ENCODE measurements at places on chromosomes 3 and 15.

DNA sequence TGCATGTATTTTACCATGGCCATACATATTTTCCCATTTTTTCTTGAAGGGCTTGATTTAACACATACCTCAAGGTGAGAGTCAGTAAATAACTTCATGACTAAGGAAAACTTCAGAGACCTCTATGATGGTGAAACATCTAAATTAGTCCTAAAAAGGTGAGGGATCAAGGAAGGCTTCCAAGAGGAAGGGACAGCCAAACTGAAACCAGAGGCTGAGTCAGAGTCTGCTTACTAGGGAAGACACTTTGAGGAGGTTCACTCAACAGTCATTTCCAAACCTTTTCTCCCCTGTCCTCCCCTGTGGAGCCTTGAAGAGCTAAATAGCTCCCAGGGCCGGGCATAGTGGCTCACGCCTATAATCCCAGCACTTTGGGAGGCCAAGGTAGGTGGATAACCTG is 206.6 kb downstream of the SHQ1 start:
- DNase-seq: no peak

DNA sequence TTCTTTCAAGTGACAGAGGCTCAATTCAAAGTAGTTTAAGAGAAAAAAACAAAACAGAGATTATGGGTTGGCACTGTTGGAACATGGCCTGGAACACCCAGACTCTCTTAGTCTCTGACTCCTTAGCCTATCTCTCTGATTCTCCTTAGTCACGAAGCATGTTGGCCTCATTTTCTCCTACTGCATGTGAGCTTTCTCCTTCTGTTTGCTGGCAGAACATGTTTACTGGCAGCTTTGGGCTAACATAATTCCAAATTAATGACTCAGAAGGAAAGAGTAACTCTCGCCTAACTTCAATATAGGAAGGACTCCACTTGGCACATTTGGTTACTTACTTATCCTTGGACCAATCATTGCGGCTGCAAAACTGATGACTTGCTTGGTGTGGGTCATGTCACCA is 21.7 kb upstream of the CCDC39 start:
- DNase-seq: no peak

DNA sequence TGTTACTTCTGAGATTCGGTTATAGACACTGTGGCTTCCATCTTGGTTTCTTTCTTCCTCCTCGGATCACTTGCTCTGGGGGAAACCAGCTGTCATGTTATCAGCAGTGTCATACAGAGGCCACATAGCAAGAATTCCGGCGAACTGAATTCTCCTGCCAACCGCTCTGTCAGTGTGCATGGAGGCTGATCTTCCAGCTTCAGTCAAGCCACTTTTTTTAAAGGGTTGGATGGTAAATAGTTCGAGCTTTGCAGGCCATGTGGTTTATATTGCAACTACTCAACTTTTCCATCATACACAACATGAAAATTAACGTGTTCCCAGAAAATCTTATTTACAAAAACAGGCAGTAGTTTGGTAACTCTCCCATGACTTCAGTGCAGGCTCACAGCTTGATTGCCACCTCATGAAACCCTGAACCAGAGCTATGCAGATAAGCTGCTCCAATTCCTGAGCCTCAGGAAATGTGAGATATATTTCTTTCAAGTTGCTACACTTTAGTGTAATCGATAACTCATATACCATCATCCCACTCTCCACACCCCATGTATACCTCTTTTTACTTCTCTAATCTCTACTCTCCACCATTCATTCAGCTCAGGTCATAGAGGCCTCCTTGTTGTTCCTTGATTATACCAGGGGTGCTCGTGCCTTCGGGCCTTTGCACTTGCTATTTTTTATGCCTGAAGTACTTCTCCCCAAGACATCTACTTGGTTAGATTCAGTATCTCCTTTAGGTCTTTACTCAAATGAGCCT is 7.2 kb downstream of the RPL22L1 start:
- DNase-seq: peak; percentile 34

GRCh38 chr15:88098361-88098760 is 158.2 kb downstream of the NTRK3 start:
- no peak for DNase-seq

- no peak for DNase-seq
These were observed 39.5 kb downstream of the ZNF280D start for GRCh38 chr15:56693761-56694160.

GRCh38 chr3:156776031-156776430 is 50.1 kb upstream of the LEKR1 start:
- DNase-seq: no peak

DNA sequence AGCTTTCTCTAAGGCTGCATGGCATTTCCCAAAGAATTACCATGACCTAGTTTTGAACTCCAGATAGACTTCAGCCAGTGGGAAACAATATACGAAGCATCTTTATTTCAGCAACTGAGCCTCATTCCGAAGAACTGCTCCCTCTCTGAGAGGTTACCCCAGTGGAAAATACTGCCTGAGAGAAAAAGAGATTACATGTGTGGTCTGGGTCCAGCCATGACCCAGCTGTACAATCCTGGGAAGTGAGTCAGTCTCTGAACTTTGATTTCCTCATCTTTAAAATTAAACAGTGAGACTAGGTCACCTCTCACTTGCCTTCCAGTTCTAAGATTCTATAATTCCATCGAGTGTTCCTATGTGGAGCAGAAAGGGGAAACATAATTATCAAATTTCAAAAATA is 42.4 kb downstream of the TNIK start:
- DNase-seq: peak; percentile 41

DNA sequence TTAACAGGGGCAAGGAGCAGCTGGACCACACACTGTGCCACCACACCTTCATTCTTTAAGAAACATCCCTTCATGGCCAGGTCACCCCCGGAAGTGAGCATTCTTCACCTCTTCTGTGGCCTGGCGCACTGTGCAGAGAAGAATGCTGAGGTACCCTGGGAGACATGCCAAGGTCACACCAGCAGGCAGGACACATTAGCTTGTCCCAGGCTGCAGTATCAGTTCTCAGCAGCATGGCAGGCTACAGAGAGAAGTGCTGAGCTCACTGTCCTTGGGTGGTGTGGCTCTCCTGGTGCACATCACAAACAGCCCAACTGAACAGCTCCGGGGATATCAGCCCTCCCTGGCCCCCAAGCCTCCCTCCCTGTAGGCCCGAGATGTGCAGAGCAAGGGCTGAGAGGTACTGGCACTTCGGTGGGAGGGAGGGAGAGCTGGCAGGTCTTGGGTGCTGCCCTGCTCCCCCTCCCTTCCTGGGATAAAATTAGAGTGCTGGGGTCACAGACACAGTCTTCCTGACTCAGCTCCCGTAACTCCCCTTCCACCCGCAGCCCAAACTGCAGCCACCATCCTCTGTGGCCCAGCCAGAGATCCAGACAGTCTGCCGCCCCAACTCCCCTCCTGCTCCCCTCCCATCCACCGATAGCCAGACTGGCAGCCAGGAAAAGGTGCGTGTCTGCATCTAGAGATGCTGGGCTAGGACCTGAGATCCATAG is 13.4 kb downstream of the SEMA7A start:
- no peak for DNase-seq

GRCh38 chr3:157494581-157495281 is 8.5 kb downstream of the VEPH1 start:
- no peak for DNase-seq

DNA sequence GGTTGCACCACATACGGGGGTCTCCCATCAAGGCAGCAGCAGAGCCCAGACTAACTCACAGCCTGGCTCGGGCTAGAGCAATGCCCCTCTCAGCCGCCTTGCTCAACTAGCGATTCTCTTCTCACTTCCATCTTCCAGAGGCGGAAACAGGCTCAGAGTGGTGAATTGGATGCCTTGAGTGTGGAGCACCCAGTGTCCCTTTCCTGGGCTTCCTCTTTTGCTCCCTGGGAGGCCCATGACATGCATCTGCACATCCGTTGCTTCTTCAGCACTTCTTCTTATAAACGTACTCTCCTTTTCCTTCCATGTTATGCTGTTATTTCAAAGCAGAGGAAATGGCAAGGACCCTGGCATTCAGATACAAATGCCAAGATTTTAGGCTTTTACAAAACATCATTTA is 2.1 kb upstream of the IQSEC1 start:
- no peak for DNase-seq

DNA sequence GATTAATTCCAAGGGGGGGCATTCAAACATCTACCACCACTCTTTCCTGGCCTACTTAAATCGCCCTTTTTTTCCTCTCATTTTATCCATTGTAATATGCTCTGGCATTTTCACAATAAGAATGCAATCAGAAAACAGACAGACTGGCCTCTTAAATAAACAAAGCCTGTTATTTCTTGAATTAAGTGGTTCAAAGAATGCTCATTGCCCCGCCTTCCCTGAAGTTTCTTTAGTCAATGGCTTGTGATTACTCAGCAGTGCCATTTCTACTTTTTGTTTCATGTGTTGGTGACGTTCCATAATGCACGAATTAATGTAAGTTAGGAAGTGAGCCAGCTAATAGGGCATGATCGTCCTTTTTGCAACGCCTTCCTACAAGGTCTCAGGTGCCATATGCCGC is 68.0 kb downstream of the FBN1 start:
- no peak for DNase-seq

GRCh38 chr3:151436675-151437446 is 24.0 kb downstream of the IGSF10 start:
- DNase-seq: no peak

GRCh38 chr3:155500194-155500818 is 206.8 kb upstream of the STRIT1 start:
- peak; percentile 32 for DNase-seq

DNA sequence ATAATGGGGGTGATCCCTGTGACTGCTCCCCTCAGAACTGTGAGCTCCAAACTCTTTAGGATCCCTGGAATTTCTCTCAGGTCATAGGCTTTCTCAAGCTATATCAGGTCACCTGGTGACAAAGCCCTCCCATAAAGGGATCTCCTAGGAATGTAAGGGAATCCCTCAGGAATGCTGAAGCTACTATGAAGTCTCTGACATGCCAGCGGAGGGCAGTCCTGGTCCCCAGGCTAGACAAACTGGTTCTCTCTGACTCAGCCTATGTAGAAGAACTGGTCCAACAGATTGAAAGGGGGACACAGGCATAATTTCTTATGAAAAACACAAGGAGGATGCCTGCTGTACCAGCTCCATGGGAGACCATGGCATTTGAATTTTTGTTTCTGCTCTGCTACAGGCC is 6.7 kb downstream of the LPCAT4 start:
- no peak for DNase-seq

GRCh38 chr15:87121336-87121735 is 1041.7 kb downstream of the AGBL1 start:
- DNase-seq: no peak

- no peak for DNase-seq
These were observed 62.1 kb downstream of the SLC49A4 start for GRCh38 chr3:122857019-122857418.

GRCh38 chr15:99019558-99020540 is 12.3 kb upstream of the PGPEP1L start:
- no peak for DNase-seq

- DNase-seq: no peak
These were observed 106.1 kb upstream of the GMNC start for GRCh38 chr3:190968616-190969015.

- no peak for DNase-seq
These were observed 41.9 kb upstream of the CCNB2 start for GRCh38 chr15:59063042-59063441.

- DNase-seq: no peak
These were observed 114.4 kb downstream of the PDZRN3 start for GRCh38 chr3:73510334-73510733.

- DNase-seq: peak; percentile 98
These were observed at the start of gene CCNL1 for GRCh38 chr3:157159762-157160657. Gene CCNL1, minus strand, starts transcription at chr3:157160147. Its CDS starts 53 bp downstream, at chr3:157160094.

- DNase-seq: no peak
These were observed 6.8 kb upstream of the ZNF280D start for GRCh38 chr15:56739964-56740640.

GRCh38 chr3:43024181-43024885 is 45.2 kb downstream of the GASK1A start:
- no peak for DNase-seq

DNA sequence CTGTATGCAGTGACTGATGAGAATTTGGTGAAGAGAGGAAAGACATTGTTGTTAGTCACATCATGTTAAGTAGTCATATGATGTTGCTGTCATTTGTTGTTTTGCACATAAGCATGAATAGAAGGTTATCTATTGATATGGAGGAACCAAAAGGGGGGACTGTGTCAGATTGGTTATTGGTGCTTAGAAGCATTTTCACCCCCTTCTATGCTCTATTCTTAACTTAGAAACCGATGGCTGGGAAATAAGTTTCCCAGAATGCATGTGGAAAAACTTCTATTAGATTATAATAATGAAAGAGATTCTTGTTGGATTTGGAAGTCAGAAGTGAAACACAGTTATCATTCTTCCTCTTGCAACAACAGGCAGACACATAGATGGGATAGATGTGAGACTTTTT is 33.2 kb upstream of the CADM2 start:
- no peak for DNase-seq

DNA sequence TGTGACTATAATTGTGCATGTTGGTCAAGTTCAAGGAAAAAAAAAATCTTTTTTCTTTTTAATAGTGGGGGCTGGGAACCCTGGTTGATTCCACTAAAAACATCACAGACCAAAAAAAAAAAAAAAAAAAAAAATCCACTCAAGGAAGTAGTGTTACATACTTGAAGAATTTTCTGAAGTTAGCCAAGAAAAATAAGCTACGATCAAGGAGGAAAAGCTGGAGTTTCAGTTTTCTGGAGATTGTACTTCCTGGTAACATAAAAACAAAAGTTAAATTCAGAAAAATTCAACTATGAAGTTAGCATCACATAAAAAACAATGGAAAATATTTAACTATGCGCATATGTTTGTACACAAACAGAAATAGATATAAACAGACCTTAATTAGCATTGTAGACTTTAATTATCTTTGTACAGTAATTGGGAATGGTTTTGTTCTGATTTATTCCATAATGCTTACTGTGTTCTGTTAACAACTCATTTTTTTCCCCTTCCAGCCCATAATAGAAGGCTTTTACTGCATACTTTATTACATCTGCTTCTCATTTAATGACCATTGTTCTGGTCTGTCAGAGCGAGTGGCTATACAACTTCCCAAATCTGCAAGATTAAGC is 194.3 kb downstream of the RORA start:
- peak; percentile 86 for DNase-seq

GRCh38 chr3:155979746-155980145 is 109.3 kb downstream of the GMPS start:
- no peak for DNase-seq

GRCh38 chr3:108500728-108501127 is 9.7 kb downstream of the MYH15 start:
- no peak for DNase-seq

DNA sequence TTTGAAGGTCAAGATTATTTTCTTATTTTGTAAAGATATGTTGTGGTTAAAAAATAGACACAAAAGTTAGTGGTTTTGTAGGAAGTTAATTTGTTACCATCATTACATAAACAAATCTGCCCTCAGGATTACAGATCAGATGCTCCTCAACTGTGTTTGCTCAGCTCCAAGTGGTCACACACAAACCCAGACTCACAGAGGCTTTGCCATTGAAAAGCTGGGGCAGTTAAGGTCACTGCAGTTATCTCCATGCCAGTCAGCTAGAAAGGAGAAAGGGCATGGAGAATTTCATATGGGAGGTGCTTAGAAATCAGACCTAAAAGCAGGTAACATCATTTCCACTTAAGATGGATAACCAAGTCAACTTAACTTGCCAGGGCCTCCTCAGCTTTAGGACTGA is 825.7 kb upstream of the GBE1 start:
- DNase-seq: no peak

GRCh38 chr3:122677216-122677615 is 3.4 kb upstream of the PARP14 start:
- DNase-seq: no peak

- no peak for DNase-seq
These were observed 36.0 kb upstream of the SKIL start for GRCh38 chr3:170321321-170322034.

Measured in muscle of back (tissue), 13 donors.